ENCODE measurements at places on chromosomes 2 and 18. TPM values are rescaled to one million over a fixed set of nuclear protein-coding genes. Genes with fewer than 3 reads are reported as not detected.

GRCh38 chr2:159922563-159922962 lies 124.6 kb upstream of the CD302 start:
- no peak for DNase-seq

Gene CD226
- 2.0 TPM for total RNA-seq

Gene TMEM169
- total RNA-seq: 0.04 TPM

GRCh38 chr2:215332872-215333595 lies 21.2 kb downstream of the ATIC start:
- no peak for DNase-seq

Gene CYP27A1
- 0.20 TPM for total RNA-seq

- DNase-seq: no peak
Observed at GRCh38 chr2:191245869-191246531, 796 bp downstream of the MYO1B start.

Gene PIAS2
- 21.3 TPM for total RNA-seq

- no peak for DNase-seq
Observed at GRCh38 chr2:71790226-71791060, 337.1 kb downstream of the DYSF start.

GRCh38 chr2:154638783-154639182 lies 59.7 kb upstream of the KCNJ3 start:
- DNase-seq: no peak

GRCh38 chr2:60505880-60506260 lies 47.6 kb downstream of the BCL11A start:
- no peak for DNase-seq

- no peak for DNase-seq
Observed at GRCh38 chr2:212811036-212811805, 272.6 kb upstream of the ERBB4 start.

GRCh38 chr2:168210895-168211570 lies 36.4 kb downstream of the STK39 start:
- no peak for DNase-seq

DNA sequence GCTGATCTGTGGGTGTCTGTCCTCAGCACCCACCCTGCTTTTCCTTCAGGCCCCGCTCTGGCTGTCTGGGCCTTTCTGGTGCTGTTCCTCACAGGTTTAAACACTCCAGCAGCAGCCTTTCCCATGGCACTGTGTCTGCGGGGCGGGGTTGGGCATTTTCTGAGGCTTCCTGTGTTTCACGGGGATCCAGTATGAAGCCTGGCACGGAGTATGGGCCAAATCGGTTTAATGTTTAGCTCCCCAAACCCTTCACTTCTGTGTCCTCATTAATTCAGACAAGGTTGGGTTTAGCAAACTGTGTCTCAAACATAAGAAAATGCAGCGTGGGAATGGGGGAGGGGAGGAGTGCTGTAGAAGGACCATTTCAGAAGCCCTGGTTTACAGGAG lies 44.9 kb downstream of the HPCAL1 start:
- DNase-seq: no peak

Gene MTCL1
- 5.9 TPM for total RNA-seq

- DNase-seq: no peak
Observed at GRCh38 chr2:137155356-137156104, 390.2 kb downstream of the THSD7B start.

Gene LIPG
- total RNA-seq: 1.8 TPM

DNA sequence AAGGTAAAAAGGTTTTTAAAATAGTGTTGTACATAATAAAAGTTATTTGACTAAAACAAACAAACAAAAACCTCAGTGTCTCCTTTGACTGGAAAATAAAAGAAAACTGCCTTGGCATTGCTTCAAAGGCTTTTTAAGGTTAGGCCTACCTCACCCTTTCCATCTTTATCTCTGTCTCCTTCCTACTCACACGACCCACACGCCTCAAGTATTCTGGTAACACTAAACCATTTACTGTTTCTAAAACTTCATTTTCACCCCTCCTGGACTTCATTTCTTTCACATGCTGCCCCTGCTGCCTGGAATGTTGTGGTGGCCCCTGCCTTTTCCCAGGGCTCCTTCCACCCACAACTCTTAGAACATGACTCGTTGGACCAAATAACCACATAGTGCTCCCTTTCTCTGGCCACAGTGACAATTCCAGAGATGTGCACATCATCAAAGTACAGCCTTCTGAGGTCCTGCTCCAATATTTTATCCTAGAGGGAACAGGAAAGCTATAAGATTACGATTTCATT lies 54.0 kb downstream of the ERBB4 start:
- no peak for DNase-seq

- no peak for DNase-seq
Observed at GRCh38 chr2:167132906-167133555, 244.8 kb downstream of the XIRP2 start.

- DNase-seq: no peak
Observed at GRCh38 chr2:38147333-38148121, 71.6 kb upstream of the CYP1B1 start.

Gene NR4A2
- 5.6 TPM for total RNA-seq

DNA sequence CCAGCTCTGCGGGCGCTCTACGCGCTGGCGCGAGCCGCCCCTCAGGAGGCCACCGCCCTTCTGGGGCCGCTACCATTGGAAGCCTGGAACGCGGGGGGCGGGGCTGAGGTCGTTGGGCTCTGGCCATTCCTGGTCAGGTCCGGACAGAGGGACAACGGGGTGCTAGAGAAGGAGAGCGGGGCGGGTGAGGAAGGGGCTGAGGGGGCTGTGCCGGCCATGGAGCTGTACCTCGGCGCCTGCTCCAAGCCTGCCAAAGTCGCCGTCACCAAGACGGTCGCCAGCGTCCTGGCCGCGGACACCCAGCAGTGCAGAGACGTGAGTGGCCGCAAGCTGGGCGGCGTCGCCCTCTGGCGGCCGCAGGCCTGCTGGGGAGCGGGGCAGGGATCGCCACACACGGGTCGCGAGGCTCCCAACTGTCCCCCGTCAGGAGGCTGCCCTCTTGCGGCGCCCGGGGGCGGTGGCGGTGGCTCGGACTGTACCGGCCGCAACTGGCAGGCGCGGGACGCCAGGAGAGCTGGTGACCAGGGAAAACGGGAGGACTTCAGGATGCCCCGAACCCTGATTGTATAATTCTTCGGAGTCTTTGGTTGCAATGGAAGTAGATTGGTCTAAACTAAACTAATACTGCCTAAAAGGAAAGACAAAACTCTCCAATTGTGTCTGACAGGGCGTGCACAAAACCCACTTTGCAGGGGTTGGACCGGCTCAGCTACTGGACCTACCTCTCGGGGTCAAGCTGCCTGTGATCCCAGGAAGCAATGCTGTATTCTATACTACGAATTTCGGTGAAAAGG lies at the start of gene FSIP2:
Gene FSIP2, plus strand, starts transcription at position 126 of the 794 bp plus-strand sequence. Its CDS starts 91 bp downstream, at position 217.
- peak; percentile 50 for DNase-seq

Gene RAB6D
- total RNA-seq: not detected
